ENCODE measurements at places on chromosomes 3 and 15.
A peak's percentile ranks its signal among the peaks of the same experiment; 100 is the strongest.

DNA sequence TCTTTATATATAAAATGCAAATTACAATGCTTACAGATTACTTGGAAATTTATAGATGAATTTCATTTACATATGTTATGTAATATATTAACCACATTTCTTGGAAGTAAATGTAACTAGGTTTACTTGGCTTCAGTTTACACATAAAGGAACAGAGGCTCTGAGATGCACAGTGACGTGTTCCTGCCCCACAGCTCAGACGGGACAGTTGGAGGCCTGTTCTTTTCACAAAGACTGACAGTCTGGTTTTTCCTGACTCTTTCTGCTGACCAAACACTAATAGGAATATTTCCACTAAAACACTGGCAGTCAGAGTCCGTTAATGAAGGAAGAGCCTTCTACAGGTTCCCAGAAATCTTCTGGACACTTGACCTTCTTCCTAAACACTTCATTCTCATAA is 336.1 kb downstream of the MFSD1 start:
- DNase-seq, result no peak

GRCh38 chr3:155391551-155391958 is 98.1 kb upstream of the STRIT1 start:
- DNase-seq, result no peak

- DNase-seq, result no peak
These were observed 209.7 kb downstream of the MINAR1 start for GRCh38 chr15:79641841-79642240.

- DNase-seq, result no peak
These were observed 3.3 kb downstream of the ETV5 start for GRCh38 chr3:186105543-186105942.

GRCh38 chr3:69560818-69561217 is 174.9 kb upstream of the FRMD4B start:
- DNase-seq, result no peak

GRCh38 chr3:64586952-64587351 is 100.8 kb downstream of the ADAMTS9 start:
- no peak for DNase-seq

GRCh38 chr3:29302619-29303018 is 21.7 kb downstream of the RBMS3 start:
- DNase-seq, result no peak

- no peak for DNase-seq
These were observed 73.7 kb upstream of the TLE3 start for GRCh38 chr15:70171256-70171886.

GRCh38 chr3:18883571-18883970 is 264.7 kb upstream of the KCNH8 start:
- no peak for DNase-seq

DNA sequence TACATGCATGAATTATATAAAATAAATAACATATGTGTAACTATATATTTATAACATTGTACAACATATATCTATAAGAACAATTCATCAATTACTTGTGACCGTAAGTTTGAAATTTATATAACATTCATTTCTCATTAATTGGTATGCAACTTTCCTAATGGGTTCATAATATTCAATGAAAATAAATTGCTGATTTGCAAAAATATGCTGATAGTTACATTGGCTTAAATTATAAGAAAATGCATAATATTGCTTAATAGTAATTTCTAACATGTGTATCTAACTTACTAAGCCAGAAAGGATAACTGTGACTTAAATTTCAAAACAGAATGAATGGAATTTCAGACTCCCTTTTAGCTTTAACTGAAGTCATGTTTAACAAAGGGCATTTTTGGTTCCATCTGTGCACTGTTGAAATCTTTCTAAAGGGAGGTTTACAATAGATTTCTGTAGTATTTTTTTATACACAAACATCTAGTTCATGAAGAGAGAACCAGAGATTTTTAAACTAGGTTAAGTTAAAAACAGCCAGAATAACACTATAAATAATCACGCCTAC is 310.9 kb downstream of the TBC1D5 start:
- no peak for DNase-seq

- DNase-seq, result no peak
These were observed 8.9 kb downstream of the PDE8A start for GRCh38 chr15:84990507-84990906.

- no peak for DNase-seq
These were observed 191.6 kb upstream of the MEIS2 start for GRCh38 chr15:37291920-37292319.

DNA sequence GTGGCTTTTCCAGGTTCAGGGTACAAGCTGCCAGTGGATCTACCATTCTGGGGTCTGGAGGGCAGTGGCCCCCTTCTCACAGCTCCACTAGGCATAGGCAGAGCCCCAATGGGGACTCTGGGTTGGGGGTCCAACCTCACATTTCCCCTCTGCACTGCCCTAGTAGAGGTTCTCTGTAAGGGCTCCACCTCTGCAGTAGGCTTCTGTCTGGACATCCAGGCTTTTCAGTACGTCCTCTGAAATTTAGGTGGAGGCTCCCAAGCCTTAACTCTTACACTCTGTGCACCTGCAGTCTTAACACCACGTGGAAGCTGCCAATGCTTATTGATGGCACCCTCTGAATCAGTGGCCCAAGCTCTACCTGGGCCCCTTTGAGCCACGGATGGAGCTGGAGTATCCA is 22.5 kb upstream of the TM4SF4 start:
- no peak for DNase-seq

DNA sequence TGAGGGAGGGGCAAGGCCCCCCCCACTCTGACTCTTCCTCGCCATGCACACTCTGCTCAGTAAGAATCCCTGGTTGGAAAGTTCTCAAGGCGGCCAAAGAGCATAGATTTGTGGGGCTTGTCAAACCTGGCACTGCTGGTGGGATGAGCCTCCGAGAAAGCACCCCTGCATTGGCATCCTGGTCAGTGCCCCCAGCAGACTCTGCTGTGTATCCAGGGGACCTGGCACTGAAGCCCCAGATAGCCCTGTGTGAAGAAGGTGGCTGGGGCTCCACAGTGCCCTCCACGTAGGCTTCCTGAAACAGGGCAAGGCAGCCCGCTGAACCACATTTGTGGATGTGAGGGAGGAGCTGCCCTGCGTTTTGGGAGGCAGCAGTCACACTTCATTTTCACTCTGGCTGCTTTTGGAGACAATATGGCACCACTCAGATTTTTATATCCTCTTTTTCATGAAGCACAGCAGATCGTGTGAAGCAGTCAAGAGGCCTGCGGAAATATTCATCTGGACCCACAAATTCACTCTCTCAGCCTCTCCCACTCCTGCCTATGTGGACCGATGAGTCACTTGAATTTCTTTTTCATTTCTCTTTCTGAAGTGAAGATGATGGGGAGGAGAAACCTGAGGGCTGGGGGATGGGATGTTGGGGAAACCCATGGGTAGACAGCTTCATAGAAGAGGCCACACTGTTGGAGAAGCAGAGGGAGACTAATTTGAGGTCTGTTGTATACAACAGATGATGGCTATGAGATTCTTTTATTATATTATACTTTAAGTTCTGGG is 88.7 kb upstream of the BCL6 start:
- no peak for DNase-seq

DNA sequence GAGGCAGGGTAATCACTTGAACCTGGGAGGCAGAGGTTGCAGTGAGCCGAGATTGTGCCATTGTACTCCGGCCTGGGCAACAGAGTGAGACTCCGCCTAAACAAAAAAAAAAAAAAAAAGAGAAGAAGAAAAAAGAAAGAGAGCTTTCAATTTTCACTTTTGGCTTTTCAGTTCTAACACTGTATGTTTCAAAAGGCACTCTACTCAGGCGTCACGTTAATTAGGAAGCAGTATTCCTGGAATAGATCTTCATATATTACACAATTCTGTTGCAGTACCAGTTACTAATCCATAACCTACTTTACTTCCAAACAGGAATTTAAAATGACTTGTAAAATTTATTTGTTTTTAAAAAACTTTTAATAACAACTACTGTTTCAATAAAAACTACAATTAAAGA is 131.7 kb upstream of the PLXND1 start:
- no peak for DNase-seq

- DNase-seq, result no peak
These were observed 35.6 kb upstream of the ARHGEF3 start for GRCh38 chr3:56837196-56837955.

DNA sequence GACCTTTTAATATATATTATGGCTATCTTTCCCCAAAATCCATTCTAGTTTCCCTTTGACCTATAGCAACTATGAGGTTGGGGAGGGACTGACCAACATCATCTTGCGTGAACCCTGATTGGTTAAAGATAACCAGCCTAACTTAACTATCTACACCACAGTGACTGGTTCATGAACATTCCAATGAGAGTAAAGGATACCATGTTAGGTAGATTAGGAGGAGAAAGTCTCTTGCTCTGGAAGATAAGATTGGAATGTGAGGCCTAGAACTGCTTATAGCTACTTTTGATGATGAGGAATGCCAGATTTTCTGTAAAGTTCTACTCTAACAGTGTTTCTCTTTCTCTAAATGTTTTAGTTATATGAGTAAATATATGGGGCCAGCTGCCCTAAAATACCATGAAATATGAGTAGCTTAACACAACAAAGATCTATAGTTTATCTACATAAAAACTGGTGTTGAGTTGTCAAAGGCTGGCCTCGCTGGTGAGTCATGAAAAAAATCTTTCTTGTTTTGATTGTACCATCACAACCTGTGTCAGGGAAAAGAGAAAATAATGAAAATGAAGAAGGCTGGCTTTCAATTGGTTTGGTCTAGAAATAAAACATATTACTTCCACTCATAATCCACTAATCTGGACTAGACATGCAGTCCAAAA is 481.4 kb downstream of the NSUN3 start:
- DNase-seq, result no peak

- DNase-seq, result peak; percentile 61
These were observed 413 bp downstream of the NUSAP1 start for GRCh38 chr15:41333026-41333562.

GRCh38 chr3:65619451-65619881 is 419.3 kb downstream of the MAGI1 start:
- no peak for DNase-seq

DNA sequence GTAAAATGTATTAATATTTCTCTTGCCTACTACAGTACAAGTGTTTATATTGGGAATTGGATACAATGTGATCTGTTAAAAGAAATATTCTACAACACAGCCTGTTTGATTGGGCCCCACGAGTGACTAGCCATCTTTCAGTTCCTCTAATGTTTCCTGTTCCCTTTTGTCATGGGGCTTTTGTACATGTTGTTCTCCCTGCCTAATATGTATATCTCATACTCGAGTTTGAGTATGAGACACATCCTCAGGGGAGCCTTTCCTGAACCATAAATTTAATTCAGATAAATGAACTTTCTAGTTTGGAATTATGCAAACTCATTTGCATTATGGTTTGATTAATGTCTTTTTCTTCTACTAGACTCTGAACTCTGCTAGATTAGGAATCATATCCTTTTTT is 65.5 kb downstream of the MEF2A start:
- DNase-seq, result no peak
